ENCODE measurements at places on chromosomes 1 and 21.

GRCh38 chr1:180945551-180945950 is 32.9 kb downstream of the KIAA1614 start:
- no peak for DNase-seq

- DNase-seq: no peak
Measured at GRCh38 chr1:182620924-182621585, 16.9 kb upstream of the RGS16 start.

- no peak for DNase-seq
Measured at GRCh38 chr1:54764922-54765561, 719 bp upstream of the PARS2 start.

- no peak for DNase-seq
Measured at GRCh38 chr1:221708076-221708571, 33.8 kb downstream of the DUSP10 start.

GRCh38 chr1:93960641-93961147 is 51.5 kb upstream of the GCLM start:
- DNase-seq: no peak

DNA sequence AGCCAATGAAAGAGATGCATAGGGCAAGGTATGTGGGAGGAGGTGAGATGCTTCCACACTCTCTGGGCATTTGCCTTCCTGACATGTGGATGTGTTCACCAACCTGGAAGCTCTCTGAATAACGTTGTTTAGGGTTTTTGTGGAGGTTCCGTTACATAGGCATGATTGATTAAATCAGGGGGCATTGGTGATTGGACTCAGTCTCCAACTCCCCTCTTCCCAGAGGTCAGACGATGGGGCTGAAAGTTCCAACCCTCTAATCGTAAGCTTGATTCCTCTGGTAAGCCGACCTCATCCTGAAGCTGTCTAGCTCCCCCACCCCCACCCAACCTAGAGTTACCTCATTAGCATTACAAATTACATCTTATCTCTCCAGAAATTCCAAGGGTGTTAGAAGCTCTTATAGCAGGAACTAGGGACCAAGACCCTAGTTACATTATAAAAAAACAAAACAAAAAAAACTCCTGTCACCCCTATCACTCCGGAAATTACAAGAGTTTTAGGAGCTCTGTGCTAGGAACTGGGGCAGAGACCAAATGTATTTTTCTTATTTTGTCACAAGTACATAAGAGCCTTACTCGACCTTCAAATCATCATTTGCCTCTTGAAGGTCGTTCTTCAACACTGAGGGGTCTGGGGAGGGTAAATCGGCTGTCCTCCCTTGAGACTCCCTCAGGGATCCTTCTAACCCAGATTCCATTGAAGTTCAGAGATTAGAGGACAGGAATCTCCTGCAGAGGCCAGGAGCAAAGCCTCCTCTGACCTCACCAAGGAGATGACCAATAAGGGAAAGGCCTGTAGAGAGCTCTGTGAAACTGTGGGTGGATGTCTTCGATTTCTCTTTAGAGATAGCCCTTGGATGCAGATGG is 58.2 kb downstream of the DNTTIP2 start:
- no peak for DNase-seq

GRCh38 chr1:228684607-228685006 is 50.7 kb upstream of the RHOU start:
- no peak for DNase-seq

GRCh38 chr1:38607526-38607925 is 252.0 kb downstream of the RRAGC start:
- DNase-seq: no peak

DNA sequence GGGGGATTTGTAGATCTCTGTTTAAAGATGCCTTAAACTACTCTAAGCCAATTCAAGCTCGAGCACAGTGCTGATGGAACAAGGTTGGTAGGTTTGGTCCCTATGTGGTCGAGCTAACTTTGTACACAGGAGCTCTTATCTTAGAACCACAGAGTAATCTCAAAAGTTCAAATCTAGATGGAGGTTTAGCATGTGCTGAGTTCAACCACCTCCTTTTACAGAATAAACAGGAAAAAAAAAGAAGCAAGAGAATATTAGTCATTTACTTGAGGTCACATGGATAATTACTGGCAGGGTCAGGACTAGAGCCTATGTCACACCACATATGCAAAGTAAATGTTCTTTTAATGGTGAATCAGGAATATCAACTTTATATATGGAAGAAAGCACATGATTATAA is 86.2 kb downstream of the DTL start:
- DNase-seq: no peak

- no peak for DNase-seq
Measured at GRCh38 chr1:36851087-36851486, 183.2 kb downstream of the GRIK3 start.

- no peak for DNase-seq
Measured at GRCh38 chr1:34685225-34685624, 69.6 kb upstream of the GJB5 start.

GRCh38 chr1:30274173-30274970 is 449.0 kb downstream of the MATN1 start:
- DNase-seq: no peak

GRCh38 chr1:183239793-183240525 is 53.9 kb downstream of the LAMC2 start:
- DNase-seq: no peak

GRCh38 chr1:153985341-153985912 is 712 bp downstream of the RAB13 start:
- peak; percentile 66 for DNase-seq

DNA sequence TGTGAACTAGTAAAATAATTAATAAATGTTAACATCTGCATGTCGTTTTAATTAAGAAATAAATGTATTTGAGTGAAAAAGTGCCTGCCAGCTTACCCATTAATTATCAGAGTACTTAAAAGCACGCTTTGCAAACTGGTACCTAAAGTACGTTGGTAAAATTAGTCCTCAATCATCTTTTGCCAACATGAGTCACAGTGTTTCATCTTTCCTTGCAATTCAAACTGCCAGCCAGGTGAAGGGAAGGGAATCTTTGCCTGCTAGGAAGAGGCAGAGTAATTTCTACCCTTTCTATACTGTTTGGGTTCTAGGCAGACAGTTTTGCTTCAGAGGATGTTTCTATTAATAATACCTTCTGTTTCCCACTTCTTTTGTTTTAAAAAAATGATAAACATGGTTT is 57.2 kb upstream of the CNIH3 start:
- DNase-seq: no peak

- DNase-seq: no peak
Measured at GRCh38 chr21:36297406-36297937, 22.5 kb upstream of the MORC3 start.

- DNase-seq: no peak
Measured at GRCh38 chr1:239098400-239099037, 287.8 kb upstream of the CHRM3 start.

GRCh38 chr1:213619026-213619425 is 368.7 kb upstream of the PROX1 start:
- DNase-seq: no peak

GRCh38 chr1:186618401-186619170 is 61.6 kb downstream of the PTGS2 start:
- peak; percentile 63 for DNase-seq

DNA sequence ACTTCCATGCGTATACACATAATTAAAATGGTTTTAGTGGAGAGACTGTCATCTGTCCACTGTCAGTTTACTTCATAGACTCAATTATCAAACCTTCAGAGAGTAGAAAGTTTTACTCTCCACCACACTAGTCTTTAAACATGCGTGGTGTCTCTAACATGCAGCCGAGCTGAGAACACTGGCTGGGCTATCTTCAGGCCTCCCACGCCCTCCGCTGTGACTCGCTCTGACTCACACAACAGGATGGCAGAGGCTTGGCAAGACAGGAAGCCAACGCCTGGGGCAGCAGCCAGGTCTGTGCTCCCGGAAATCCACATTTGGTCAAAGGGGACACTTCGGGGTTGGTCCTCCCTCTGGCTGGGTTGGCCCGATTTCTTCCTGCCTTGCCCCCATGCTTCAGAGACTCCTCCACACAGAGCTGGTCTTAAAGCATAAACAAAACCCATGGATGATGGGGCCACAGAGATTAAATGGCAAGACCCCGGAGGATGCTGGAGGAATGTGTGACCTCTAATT is 22.7 kb upstream of the IFNGR2 start:
- peak; percentile 96 for DNase-seq

DNA sequence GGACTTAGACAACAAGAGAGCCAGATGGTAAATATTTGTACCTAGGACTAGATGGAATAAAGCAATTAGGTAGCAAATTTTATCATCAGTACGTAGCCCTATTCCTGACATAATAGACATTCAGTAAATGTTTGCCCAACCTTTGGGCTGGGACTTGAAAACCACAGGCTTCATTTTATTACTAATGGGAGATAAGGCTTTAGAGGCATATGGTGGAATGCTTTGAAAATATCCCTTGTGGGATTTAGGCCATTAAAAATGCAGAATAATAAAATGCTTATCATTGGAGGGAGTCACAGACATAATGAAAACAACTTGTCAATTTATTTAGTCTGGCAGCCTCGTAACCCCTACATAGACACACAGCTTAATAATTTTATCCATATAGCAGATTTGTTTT is 296.1 kb upstream of the SPAG17 start:
- DNase-seq: no peak

DNA sequence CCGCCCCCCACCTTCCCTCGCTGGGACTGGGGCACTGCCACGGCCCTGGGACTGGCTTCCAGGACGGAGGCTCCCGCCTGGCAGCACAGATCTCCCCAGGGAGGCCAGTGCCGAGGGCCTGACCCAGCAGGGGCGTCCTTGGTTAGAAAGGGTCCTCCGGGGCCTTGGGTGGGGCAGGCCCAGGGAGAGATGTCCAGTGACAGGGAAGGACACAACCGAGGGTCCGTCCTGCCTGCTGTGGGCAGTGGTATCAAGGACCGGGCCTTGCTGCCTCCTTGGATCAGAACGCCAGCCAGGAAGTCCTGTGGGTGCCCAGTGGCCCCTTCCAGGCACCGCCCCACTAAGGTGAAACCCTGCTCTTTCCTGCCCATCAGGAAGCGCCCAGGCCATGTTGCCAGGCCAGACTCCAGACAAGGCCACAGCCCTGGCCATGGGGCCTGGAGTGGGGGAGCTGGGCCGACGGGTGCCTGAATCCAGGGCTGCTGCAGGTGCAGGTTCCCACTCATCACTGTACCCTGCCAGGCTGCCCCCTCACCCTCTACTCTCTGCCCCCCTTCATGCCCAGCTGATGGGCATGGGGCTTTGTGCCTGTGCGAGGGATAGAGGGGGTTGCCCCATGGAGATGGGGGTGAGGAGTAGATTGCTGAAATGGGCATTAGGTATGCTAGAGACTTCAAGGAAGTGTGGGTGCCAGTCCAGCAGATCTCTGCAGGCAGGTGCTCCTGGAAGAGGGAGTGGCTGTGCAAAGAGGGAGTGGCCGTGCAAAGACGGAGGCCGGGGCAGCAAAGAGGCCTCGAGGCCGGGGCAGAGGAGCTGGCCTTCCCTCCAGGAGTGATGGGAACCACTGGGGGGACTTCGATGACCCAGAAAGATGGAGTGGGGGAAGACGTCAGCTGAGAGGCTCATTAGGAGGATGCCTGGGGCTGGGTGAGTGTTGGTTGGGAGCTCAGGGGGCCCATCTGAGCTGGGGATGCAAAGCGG is 2.2 kb upstream of the PRKCZ start:
- no peak for DNase-seq

DNA sequence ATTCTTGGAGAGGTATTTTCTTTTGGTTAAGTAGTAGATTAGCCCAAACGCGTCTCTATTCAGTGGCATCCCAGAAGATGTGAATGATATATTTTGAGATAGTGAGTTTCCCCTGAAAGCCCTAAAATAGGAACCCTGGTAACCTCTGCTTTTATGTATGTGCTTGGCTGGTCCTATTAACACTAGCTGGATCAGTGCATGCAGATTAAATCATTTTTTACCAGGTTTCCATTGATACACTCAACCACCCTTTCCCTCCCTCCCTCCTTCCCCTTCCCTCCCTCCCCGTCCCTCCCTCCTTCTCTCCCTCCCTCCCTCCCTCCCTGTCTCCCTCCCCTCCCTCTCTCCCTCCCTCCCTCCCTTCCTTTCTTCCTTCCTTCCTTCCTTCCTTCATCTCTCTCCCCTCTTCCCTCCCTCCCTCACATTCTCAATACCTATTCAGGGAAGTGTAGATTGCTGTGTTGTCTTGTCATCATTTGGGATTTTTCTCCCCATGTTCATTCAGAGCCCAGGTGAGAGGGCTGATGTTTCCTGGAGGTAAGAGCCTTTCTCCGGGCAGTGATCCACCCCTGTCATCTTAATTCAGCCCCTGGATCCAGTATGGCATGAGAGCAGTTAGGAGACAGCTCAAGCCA is 406.8 kb downstream of the PRDM2 start:
- no peak for DNase-seq

GRCh38 chr1:10378081-10378841 is 20.6 kb upstream of the PGD start:
- DNase-seq: peak; percentile 76

DNA sequence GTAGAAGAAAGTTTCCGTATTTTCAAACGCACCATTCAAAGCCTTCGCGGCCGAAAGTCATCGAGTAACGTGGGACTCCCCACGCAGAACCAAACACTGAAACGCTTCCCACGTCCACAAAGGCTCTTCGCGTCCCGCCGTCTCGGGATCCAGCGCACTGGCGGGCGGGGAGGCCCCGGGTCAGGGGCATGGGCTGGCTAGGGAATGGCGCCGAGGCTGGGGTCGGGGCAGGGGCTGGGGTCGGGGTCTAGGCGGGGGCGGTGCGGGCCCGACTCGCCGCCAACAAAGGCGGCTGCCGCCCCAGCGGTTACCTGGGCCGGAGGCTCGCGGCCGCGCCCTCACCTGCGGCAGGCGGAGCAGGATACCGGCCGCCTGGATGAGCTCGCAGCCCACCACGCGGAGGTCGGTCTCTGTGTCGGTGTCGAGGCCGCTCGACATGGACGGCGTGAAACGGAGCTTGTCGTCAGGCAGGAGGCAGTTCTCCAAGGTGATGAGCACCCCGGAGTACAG is 403 bp downstream of the CCNL2 start:
- no peak for DNase-seq

- no peak for DNase-seq
Measured at GRCh38 chr1:209879539-209879938, 51.8 kb downstream of the UTP25 start.

DNA sequence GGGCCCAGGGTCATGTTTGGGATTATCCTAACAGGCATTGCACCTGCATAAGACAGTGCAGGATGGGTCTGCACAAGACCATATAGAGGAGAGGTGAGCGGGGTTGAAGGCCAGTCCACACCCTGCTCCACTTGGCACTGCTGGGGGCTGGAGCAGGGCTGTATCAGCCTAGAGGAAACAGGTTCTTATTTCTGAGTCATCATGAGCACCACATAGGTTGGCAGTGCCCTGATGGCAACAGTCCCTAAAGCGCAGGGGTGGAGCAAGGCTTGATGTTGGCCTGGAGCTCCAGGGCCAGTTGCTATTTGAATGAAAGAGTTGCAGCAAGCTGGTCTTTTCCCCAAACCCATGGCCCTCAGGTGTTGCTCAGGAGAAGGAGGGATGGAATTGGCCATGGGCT is 29.8 kb upstream of the BMP8B start:
- no peak for DNase-seq

DNA sequence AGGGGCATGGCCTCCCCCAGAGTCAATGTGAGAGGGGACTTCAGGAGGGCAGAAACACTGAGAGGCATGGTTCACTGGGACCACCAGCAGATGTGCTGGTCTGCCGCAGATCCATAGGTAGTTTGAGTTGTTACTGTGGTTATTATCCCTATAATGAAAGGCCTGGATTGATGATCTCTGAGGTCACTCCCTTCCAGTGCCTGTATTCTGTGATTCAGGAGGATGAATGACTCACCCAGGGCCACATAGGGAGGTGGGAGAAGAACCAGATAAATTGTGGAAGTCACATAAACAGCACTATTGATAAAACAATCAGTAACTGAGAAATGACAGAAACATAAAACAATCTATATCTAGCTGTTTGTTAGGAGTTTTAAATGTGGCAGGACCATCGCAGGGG is 22.7 kb upstream of the ACTL8 start:
- DNase-seq: no peak

- no peak for DNase-seq
Measured at GRCh38 chr21:38921511-38922251, 116.0 kb downstream of the ETS2 start.
